CD4-positive, alpha-beta T cell (primary cell): ENCODE measurements at places on chromosomes 4 and X.
A peak's percentile ranks its signal among the peaks of the same experiment; 100 is the strongest.

DNA sequence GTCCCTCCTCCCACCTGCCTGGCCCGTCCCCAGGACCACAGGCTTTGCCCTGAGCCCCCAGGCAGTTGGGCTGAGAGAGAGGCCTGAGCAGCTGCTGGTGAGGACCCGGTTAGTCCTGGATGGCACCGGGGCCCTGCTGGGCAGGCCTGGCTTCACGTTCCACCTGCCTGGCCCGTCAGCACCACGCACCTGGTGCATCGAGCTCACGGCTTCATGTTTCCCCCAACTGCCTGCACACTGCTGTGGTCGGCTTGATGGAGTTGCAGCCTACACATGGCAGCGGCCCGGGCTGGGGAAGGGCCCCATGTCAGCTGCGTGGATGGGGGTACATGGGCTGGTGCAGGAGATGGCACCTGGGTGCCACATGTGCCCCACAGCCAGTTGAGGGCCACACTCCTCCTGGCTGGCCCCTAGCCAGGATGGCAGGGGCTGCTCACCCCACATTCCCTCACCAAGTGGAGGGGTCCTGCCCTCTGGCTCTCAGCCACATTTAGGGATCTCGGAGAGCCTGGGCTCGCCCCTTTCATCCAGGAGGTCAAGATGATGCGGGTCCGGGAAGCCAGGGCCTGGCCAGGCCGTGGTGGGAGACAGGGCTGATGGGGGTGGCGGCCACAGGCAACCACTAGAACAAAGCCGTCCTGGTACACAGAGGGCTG lies 28.5 kb downstream of the NKX1-1 start:
- no peak for DNase-seq

- DNase-seq: no peak
Observed at GRCh38 chr4:73901031-73901430, 31.8 kb downstream of the CXCL1 start.

DNA sequence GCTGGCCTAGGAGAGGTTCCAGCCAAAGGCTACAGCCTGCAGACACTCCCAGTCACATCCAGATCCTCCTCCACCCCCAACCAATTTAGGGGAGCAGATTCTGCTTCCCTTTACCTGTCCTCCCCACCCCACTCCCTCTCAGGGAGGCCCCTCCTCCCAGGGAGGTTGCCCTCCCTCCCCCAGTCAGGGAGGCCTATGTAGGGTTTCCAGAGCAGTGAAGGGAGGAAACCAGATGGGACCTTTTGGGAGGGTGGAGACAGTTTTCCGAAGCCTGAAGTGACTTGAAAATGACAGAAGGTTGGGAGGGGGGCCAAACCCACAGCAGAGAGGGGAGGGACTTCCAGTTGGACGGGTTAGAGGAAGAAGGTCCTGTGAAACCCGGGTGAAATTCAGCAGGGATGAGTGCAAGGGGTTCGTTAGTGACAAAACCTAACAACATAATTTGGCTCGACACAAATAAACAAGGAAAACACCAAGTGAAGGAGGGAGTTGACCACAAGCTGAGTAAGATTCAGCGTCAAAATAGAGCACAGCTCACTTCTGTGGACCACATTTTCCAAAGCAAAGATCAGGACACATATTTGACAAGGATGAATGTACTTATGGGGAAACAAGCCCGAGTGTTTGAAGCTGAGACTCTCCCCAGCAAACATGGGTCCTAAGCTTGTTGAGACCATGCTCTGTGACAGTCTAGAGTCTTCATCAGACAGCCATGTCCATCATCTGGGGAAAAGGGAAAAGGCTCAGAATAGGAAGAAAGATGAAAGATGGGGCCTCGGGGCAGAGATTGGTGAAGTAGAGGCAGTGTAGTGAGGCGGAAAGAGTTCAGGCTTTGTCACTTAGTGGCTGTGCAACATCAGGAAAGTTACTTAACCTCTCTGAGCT lies 46.4 kb downstream of the PRPS1 start:
- DNase-seq: no peak

DNA sequence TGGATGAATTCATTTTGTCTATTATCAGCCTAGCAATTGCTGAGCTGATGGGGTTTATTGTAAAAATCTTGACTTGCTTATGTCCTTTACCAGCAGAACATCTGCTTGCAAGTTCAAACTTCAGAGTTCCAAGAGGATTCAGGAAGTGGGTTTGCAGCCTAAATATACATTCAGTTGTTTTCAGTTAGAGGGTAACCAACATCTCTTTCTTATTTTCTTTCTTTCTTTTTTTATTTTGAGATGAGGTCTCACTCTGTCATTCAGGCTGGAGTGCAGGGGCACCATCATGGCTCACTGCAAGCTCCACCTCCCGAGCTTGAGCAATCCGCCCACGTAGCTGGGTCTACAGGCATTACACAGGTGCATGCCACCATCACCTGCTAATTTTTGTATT lies 31.4 kb upstream of the FHL1 start:
- DNase-seq: no peak

DNA sequence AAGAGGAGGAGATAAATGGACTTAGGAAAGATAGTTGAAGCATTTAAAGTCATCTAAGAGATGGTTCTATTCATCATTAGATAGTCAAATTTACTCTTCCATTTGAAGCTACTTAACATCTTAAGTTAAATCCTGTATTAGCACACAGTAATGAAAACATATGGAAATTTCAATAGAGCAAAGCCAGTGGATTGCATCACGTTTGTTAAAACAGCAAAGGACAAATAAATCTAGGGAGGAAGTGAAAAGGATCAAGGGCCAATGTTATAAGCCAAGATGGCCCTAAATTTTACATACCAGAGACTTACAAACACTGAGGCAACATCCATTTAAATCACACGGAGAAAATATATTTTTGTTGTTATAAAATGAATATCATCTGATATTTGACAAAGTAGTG lies 602.8 kb downstream of the INPP4B start:
- no peak for DNase-seq

- no peak for DNase-seq
Observed at GRCh38 chr4:155164718-155165117, 43.7 kb upstream of the NPY2R start.

- no peak for DNase-seq
Observed at GRCh38 chr4:85448906-85449890, 25.8 kb upstream of the ARHGAP24 start.

DNA sequence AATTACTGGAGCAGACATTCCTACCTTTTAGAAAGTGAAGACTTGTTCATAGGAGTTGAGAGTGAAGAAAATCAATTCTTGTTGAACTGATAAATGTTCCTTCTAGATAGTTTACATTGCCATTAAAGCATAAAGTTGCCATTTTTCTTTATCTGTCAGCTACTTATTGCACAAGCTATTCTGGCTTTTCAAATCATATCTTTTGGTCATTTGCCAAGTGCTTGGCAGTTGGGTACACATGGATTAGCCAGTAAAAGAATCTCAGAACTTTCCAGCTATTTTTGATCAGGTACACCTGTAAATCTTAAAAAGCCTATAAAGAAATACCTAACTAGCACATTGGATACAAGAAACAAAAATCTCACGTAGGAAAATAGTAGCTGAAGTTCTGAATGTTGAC lies 56.4 kb upstream of the PNPLA4 start:
- no peak for DNase-seq

- peak; percentile 22 for DNase-seq
Observed at GRCh38 chrX:154712781-154713740, 37.8 kb downstream of the GAB3 start.

DNA sequence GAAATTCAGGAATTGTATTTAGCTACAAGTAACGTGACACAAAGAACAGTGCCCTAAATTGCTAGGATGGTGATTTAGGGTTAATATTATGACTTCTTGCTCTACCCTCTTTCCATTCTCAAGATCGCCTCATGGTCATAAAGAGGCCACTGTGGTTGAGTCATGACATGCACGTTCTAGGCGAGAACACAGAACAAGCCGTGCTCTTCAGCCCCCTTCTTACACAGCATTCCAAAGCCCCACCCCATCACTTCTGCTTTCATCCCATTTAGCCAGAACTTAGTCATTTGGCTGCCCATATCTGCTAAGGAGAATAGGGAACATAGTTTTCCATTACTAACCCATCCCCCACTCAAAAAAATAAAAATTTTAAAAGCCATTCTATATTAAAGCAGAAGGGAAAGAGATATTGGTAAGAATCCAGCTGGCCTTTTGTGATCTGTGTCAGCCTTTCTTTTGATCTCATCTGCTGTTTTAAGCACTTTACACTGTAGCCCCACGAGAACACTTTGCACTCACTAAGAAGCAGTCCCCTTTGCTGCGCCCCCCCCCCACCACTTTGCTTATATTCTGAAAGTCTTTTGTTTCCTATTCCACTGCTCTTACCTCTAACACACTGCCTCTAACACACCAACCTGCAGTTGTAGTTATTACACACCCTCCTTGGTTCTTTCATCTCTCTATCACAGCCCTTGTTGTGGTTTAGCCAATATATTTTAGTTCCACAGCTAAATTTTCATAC lies 28.4 kb downstream of the NPNT start:
- DNase-seq: no peak

GRCh38 chr4:45971108-45971507 lies 152.7 kb downstream of the GABRG1 start:
- DNase-seq: no peak

GRCh38 chrX:154373340-154374306 lies 811 bp downstream of the FLNA start:
- peak; percentile 61 for DNase-seq

DNA sequence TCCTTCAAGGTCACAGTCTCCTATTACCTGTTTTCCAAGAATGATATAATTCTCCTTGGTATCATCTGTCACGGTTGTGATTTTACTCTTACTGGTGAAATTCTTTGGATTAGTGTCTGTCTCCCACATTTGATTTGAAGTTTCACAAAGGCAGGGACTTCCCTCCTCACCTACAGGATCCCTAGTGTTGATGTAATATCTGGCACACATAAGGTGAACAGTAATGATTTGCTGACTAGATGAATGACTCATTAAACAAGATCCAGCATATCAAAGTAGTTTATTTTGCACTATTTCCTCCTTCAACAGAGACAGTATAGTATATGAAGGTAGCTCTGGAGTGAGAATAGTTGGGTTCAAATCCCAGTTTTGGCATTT lies 135.3 kb upstream of the IL1RAPL2 start:
- DNase-seq: no peak

- DNase-seq: no peak
Observed at GRCh38 chr4:1030031-1030430, 18.6 kb downstream of the FGFRL1 start.

- DNase-seq: no peak
Observed at GRCh38 chrX:125205133-125205917, 114.3 kb upstream of the TEX13C start.

- DNase-seq: no peak
Observed at GRCh38 chrX:7512845-7513244, 330.1 kb upstream of the VCX start.

DNA sequence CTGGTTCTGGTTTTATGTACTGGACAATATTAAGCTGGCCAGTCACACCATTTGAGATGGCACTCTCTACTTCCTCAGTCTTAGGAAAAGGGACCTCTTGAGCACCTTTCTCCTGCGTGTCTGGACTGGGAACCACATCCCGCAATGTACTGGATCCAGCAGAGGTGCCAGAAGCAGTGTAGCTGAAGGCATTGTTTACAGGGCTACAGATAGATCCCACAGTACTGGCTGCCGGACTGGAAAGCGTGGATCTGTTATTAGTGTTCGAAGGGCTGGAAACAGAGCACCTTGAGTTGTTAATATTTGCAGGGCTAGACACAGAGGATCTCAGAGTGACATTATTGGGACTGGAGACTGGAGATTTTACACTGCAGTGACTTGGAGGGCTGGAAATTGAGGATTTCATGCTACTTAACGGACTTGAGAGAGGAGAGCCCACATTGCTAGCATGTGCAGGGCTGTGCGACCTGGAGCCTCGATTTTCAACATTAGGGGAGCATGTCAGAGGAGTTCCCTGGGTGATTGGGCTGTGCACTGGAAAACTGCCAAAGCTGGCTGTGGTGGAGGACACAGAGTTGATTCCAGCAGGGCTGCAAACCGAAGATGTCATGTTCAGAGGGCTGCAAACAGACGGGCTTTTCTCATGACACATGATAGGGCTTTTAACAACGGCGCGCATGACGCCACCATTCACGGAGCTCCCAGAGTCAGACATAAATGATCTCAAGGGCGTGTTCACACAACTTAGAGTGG lies 6.4 kb downstream of the NR3C2 start:
- no peak for DNase-seq
